ENCODE measurements at places on chromosomes 4 and X.

DNA sequence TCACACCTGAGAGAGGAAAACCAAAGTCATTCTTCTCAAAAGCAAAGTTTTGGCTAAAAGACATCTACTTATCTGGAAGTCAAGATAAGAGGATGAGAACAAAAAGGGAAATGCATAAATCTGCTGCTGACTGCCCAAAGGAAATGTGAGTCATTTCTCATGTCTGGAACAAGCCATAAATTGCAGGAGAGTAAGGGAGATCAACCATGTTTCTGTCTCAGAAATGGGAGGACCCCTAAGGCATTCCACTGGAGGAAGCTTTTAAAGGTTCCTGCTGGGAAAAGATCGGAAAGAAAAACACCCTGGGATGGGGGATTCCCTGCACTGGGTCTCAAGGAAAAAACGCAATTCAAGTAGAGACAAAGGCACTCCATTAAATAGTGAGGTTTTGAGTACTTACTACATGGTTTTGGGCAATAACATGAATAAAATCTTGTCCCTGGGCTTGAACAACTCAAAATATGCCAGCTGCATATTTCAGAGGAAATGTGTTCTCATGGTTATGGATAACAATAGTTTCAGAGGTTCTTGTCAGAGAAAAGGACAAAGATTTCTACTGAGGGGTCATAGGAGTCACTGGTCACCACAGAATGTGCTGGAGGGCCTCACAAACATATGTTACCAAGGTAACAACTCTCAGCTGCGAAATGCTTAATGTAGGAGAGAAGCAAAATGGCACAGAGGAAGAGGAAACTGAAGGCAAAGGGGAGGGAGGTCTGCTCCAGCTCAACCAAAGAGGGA lies 19.3 kb downstream of the GPR143 start:
- DNase-seq = no peak

GRCh38 chrX:51395480-51395809 lies 62.8 kb downstream of the NUDT10 start:
- no peak for DNase-seq

GRCh38 chrX:55159551-55159950 lies 60.6 kb upstream of the PAGE5 start:
- DNase-seq = no peak

DNA sequence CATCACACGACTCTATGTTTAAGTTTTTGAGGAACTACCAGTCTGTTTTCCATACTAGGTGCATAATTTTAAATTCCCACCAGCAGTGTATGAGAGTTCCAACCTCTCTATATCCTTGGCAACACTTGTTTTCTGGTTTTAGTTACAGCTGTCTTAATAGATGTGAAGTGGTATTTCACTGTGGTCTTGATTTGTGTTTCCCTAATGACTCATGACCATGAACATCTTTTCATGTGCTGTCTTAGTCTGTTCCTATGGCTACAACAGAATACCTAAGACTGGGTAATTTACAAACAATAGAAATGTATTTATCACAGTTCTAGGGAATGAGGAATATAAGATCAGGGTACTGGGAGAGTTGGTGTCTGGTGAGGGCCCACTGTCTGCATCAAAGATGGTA lies 51.5 kb upstream of the GPR78 start:
- DNase-seq = no peak

DNA sequence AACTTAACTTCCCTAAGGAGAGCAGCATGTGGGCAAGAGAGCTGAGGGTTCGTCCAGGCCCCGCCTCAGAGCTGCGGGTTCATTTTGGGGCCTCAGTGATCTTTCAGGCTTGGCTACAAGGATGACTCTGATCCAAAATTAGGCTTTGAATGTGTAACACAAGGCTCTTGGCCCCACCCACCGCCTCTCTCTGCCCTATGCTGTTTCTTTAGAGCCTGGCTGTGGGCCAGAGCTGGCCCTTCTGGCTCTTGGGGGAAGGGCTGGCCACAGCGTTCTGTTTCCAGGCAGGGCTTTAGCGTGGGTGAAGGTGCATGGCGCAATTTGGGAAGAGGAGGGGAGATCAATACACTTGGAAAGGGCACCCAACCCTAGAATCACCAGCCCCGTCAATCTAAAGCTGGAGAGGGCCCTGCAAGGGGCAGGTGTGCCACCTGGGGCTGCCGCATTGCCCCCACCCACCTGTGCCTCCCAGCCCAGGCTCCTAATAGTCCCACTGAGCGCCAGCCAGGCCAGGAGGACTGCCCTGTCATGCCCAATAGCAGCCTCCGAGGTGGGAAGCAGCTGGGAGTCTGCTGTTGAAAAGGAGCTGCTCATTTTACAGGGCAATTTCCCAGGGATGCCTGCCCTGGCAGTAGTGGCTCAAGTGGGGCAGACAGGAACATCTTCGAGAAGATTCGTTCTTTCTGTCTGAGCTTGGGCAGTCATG lies 84.5 kb upstream of the MAML3 start:
- DNase-seq = no peak

DNA sequence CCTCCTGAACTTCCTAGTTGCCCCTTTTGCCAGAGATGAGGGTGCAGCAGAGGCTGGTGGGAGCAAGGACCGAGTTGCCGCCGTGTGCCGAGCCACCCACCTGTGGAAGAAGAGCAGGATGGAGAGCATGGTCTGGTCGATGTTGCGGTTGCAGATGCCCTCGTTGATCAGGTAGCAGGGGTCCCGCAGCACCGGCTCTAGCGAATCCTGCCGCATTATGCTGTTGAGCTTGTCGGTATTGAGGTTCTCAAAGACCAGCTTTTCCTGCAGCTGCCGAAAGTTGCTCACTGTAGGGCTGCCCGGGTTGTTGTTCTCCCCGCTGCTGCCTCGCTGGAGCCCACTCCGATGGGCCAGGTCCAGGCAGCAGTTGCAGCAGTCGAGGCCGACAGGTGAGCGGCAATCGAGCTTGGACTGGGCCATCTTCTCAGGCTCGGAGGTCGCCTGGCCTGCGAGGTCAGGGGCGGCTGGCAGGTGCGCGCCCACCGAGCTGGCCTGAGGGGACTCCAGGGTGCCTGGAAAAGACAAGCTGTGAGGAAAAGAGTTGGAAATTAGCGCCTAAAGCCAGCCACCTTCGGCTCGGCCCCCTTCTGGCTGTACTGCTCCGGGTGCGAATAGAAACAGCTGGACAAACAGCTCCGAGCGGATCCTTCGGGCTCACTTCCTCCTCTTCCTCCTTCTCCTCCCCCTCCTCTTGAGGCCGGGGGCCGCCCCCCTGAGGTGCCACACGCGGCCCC lies 420 bp downstream of the TSC22D3 start:
- no peak for DNase-seq

GRCh38 chrX:100417681-100418080 lies 7.6 kb upstream of the PCDH19 start:
- DNase-seq = no peak

DNA sequence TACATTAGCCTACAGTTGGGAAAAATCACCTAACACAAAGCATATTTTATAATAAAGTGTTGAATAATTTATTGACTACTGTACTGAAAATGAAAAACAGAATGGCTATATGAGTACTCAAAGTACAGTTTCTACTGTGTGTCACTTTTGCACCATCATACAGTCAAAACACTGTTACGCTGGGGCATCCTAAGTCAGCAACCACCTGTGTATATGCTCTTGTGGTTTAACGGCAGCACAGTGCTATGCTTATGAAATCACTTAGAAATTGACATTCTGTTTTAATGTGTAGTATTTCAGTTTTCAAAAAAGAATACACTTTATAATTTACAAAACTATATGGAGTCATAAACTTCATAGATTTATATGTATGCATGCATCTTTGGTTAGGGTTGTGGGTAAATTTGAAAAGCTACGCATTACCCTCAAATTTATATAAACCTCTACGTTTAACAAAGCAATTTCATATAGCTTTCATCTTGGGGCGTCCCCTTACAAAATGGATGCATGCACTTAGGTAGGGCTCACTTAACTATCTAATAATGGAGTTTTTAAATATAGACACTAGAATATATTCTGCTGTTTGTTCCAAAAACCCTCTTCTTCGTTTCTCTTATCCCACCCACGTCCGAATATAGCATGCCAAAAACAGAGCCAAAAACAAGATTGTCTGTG lies 690 bp upstream of the NEIL3 start:
- DNase-seq = peak; percentile 55

DNA sequence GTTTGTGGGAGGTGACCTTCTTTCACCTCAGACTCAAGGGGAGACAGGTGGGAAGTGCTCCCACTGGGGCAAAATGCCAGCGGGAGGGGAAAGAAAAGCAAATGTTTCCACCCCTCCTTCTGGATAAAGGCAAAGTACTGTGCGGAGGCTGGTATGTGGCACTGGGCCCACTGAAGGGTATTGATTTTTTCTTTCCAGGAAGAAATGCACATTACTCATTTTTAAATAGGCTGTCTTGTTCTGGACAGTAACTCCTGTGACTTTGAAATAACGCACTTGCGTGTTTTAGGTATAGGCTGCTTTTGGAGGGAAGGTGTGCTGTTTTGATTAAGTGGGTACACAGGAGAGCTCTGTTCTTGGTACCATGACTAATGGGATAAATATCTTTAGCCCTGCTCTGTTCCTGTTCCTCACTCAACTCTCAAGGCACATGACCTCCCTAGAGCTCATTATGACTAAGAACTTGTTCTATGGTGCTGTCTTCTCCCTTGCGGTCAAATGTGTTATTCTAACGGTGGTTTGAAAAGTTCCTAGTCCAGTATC lies 40.7 kb upstream of the MBTPS2 start:
- DNase-seq = no peak

Measured in activated CD4-positive, alpha-beta T cell treated with anti-CD3 and anti-CD28 coated beads for 36 hours (primary cell).